Frontal cortex (tissue), 4 donors: ENCODE measurements at places on chromosomes 13 and 19.

DNA sequence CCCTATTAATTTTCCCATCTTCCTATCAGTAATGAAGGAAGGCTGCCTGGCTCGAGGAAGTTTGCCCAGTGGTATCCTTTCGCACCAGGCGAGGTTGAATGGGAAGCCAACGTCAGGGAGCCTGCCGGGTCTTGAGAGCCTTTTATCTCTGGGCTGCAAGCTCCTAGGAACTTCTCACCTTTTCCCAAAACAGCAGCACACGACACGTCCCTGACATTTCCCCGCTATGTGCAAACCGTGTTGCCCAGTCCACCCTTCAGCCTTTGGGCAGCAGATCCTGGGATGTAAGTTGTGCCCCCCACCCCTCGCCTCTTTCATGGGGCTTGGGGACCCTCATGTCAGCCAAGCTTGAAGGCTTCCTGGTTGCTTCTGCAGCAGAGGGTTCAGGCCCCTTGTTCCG, 179.1 kb downstream of the ZNF536 start:
- DNase-seq = no peak

- no peak for DNase-seq
Observed at GRCh38 chr13:25652764-25653163, 281.0 kb downstream of the ATP8A2 start.

- DNase-seq = no peak
Observed at GRCh38 chr19:33419788-33420130, 46.2 kb downstream of the CEBPG start.

GRCh38 chr13:41827507-41828213, 133.2 kb downstream of the VWA8 start:
- DNase-seq = peak; percentile 12

DNA sequence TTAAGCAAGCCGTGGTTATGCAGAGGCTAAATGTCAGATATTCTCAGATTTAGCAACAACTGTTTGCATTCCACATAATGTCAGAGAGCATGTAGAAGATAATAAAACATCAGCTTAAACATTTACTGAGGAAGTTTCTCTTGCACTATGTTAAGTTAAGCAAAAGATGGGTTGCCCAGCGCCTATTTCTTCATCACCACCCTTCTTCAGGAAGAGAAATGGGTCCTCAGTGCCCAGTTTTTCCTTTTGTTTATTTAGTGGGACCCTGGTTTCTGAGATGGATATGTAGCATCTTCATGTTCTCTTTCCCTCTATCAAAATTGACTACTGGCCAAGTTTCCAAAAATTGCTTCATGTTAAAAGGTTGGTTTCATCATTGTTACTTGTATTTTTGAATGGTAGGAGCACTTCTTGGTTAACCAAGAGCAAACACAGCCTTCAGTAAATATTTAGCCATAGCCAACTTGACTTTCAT, 356.8 kb downstream of the RFC3 start:
- DNase-seq = no peak

DNA sequence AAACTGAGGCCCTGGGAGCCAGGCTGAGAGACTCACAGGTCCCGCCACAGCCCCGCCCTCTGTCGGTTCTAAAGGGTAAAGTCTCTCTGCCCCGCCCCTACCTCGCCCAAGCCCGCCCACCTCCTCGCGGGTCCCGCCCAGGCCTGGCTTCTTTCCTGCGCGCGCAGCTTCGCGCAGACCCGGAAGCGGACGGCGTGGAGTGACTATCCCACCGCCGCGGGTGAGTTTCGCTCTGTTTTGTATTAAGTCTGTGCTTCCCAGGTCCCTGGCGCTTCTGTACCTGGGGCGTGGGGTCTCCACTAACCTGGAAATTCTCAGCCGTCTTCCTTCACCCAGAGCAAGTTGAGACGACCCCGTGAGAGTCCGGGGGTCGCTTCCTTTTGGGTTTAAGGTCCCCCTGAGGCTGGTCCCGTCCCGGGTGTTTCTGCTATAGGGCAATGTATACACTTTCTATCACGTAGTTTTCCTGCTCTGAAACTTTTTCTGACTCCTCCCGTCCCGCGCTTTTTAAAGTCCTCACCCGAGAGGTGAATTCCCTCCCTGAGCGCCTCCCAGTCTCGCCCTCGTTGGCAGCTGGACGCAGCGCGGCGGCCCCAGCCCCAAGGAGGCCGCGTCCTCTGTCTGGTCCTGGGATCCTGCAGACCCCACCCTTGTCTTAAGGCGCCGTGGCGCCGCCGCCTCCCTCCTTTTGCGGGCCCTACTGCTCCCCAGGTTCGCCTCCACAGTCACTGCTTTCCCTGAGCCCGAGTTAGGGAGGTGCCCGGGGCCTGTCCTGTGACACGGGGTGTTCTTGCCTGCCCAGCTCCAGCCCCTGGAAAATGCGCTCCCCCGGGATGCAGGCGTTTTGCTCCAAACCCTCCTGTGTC, at the start of gene ZNF765:
ZNF765 (plus strand) TSS at position 176 of the 866 bp plus-strand sequence. CDS start 2,867 bp downstream, outside the sequence.
- DNase-seq = peak; percentile 85

DNA sequence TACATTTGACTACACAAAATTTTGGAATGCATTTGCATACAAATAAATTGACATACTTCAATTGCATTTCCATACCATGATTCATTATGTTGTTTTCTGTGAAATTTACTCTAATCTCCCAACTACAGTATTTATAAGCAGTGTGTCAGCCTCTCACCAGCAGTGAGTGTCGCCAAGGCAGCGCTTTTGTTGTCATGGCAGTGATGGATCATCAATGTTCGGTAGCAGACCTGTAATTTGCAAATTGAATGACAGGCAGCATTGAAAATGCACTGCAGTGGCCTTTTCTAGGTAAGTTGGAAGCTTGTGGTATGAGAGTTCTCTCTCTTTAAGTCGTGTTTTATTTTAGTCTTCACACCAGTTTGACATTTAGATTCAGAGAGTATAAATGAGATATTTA, 534.1 kb downstream of the PCDH17 start:
- no peak for DNase-seq

- no peak for DNase-seq
Observed at GRCh38 chr13:106401081-106401480, 134.4 kb downstream of the EFNB2 start.

- DNase-seq = no peak
Observed at GRCh38 chr19:5828661-5829566, 10.6 kb downstream of the FUT6 start.

- no peak for DNase-seq
Observed at GRCh38 chr13:114047358-114047881, 73.5 kb upstream of the C13orf46 start.

DNA sequence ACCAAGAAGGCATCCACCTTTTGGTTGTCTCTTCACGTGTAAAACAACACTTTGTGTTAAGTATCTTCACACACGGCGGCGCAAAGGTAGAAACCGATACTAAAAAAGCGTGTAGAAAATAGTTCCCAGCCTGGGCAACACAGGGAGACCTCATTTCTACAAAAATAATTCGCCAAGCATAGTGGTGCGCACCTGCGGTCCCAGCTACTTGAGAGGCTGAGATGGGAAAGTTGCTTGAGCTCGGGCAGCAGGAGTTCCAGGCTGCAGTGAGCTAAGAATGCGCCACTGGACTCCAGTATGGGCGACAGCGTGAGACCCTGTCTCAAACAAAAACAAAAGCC, 573 bp upstream of the ERCC5 start:
- DNase-seq = no peak

GRCh38 chr19:3365836-3366752, at the start of gene NFIC:
NFIC (plus strand) TSS chr19:3366583; CDS start chr19:3366637, 54 bp downstream.
- peak; percentile 84 for DNase-seq

DNA sequence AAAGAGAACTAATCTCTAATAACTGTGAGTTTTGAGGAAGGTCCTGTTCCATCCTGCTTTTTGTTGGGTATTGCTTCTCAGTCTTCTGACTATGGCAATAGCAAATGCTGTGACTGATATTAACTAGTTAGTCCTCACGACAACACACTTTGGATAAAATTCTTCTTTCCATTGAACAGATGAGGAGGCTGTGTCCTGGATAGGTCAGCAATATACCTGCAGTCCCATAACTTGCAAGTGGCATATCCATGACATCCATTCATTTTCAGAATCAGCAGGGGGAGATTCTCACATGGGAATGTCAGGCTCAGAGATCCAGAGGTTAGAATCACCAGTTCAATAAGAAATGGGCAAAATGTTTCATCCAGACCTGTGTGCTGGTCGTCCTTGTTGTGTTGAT, 7.4 kb downstream of the ZNF554 start:
- no peak for DNase-seq

DNA sequence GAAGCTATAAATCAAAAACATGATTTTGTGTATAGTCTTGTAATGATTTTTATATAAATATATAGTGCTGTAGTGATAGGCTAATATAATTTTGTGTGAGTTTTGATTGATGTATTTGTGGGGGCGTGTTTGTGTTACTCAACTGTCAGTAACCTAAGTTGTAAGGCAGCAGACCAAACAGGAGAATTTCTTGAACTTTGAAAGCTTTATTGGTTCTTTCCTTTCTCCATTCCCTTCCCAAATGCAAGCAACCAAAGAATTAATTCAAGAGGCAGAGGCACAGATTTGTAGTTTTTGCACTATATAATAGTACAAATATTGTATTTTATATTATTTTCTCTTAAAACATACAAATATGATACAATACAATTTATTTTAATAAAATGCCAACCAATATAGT, 109.6 kb downstream of the FLT1 start:
- no peak for DNase-seq

- no peak for DNase-seq
Observed at GRCh38 chr13:41326661-41327060, 15.6 kb downstream of the NAA16 start.

DNA sequence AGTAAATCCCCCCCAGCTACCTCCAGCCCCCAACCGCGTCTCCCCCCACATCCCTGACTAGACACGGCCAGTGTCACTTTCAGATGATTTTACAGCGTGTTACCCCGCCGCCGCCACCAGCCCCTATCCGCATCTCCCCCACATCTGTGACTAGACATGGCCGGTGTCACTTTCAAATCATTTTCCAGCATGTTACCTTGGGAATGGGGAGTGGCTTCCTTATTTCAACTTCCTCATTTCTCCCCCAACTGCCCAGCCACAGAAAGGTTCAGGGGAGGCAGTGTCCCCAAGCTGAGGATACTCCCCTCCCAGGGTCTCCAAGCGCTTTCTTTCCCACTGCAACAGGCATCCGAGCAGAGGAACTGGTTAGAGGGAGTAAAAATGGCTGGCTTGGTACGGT, 18.4 kb downstream of the ADGRL1 start:
- DNase-seq = no peak

DNA sequence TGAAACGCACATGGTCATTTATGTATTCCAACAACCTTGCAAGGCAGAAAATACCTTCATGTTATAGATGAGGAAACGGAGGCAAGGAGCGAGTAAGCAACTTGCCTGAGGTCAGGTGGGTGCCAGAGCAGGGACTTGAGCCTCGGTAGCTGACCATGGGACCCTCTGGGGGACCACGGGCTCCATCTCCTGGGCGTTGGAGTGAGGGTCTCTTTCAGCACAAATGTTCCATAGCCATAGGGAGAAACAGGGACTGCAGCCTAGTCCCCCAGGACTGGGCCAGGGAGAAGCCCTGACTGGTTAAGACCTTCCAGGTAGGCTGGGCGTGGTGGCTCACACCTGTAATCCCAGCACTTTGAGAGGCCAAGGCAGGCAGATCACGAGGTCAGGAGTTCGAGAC, 38.4 kb upstream of the ADGRE5 start:
- no peak for DNase-seq

- DNase-seq = no peak
Observed at GRCh38 chr19:35767288-35768081, 7.9 kb upstream of the ARHGAP33 start.

- no peak for DNase-seq
Observed at GRCh38 chr19:18104793-18105131, 7.2 kb downstream of the MAST3 start.

DNA sequence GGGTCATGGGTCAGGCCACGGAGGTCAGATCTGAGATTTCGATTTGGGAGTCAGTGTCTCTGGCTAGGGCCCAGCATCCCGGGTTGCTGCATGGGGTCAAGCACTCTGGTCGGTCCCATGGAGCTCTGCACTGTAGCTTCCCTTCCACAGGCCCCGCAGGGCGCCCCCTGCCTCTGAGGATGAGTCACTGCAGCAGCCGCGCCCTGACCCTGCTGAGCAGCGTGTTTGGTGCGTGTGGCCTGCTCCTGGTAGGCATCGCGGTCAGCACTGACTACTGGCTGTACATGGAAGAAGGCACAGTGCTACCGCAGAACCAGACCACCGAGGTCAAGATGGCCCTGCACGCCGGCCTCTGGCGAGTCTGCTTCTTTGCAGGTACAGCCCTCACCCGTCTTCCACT, 3.6 kb downstream of the CACNG7 start:
- no peak for DNase-seq

- DNase-seq = no peak
Observed at GRCh38 chr13:52845334-52845761, 3.1 kb downstream of the PCDH8 start.

- DNase-seq = no peak
Observed at GRCh38 chr19:46180701-46181387, 32.8 kb downstream of the IGFL2 start.

GRCh38 chr13:95033890-95034289, 267.4 kb downstream of the ABCC4 start:
- no peak for DNase-seq

GRCh38 chr13:19981685-19982238, 23.2 kb downstream of the ZMYM2 start:
- DNase-seq = no peak

DNA sequence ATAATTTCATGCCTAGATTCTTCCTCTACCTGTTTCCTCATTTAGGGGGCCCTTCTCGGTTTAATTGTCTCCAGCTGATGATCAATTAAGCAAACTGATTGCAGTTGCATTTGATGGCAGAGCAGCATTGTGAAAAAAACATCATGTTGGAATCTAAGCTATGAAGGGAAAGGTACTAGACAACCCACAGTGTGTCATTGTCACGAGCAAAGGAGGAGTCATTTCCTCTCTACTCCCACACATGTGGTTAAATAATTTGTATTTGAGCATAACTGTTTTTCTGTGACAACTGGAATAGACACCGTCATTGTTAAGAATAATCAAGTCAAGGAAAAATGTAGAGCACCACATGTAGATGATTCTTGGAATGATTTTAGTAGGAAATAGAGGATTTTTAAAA, 240.3 kb downstream of the DCT start:
- DNase-seq = no peak

DNA sequence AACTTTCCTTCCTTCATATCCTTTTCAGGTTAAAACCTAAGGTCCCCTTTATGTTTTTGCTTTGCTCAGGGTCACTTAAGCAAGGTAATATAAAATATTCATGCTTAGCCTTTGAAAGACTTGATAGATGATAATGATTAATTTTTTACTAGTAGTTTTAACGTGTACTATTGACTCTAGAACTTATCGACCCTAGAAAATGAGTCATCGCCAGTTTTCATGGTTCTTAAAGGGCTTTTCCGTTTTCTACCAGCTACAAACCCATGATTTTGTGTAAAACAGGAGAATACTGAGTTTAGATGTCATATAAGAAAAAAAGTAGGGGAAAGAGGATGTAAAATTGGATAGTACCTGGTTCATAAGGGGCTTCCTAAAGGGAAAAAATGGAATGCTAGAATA, 75.7 kb downstream of the DHRS12 start:
- DNase-seq = no peak

DNA sequence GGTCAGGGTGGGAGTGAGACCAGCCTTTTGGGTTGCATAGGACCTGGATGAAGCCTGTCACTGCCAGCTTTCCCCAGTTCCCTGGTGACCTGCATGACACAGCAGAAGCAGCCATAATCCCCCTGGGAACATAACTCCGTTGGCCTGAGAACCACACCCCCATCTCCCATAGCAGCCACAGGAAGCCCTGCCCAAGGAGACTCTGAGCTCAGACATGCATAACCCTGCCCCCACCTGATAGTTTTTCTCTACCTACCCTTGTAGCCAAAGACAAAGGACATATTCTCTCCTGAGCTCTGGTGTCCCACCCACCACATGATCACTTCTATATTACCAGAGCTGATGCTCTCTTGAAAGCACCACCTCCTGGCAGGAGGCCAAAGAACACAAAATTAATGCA, 413.5 kb upstream of the HTR2A start:
- no peak for DNase-seq
